Fibroblast of skin of left biceps (primary cell): ENCODE measurements at places on chromosomes 12 and 14.

DNA sequence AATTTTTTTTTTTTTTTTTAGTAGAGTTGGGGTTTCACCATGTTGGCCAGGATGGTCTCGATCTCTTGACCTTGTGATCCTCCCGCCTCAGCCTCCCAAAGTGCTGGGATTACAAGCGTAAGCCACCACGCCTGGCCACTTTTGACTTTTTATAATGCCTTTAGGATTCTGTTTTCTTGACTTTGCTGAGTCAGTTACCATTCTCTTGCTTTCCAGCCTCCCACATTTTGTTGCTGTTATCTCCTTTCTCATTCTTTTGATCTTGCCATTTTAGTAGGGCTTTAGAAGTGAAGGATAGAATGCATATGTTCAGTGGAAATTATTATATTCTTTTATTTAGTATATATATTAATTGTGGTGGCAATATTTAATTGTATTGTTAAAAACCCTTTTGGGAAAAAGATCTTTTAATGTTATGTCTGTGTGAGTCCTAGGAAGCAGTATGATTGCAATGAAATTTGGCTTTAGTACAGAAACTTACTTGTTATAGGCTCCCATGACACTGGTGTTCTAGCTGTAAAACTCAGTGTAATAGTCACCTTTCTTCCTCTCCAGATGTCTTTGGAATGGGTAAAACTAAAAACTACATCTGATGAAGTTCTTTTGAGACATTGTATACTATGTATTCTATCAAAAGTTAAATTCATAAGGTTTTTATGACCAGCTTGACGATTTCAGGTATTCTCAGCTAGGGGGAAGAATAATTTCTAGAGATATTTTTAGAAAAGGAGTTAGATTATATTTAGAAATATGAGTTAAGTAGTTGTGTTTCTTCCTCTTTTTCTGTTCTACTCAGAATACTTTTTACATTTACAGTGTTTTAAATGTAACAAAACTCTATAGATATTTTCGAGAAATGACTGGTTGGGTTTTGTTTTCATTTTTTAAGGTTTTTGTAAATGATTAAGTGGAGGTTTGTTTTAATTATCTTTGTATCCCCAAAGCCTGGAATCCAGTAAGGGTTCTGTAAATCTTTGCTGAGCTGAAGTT is 74.7 kb downstream of the APAF1 start:
- DNase-seq: no peak

DNA sequence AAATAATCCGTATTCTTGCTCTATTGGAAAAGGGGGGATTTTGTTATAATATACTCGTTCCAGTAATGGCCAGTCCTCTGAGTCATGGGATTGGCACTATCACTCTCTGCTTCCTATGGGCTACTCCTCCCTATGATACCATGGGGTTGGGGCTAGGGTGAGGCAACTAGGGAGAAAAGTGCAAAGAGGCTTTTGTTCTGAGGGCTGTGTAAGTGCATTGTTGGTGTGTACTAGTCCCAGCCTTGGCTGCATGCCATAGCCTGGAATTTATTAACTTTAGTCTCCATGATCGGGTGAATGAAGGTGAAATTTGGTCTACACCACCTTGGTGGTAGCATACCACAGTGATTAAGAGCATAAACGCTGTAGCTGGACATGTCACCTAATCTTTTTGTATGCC is 247.6 kb downstream of the RPAP3 start:
- no peak for DNase-seq

DNA sequence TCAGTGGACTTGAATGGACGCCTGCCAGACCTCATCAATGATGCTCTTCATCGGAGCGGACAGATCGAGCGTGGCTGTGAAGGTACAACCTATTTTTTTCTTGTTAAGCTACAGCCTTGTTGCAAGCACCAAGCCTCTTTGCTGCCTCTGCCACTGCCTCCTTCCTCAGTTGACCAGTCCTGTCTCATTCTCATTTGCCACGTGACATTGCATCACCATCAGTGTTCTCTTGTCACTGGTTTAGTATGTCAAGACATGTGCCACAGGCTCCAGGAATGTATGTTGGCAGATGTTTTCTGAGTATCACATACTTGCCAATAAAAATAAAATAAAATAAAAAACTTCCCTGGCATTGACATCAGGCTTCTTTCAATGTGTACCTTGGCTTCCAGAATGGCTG is 798.1 kb downstream of the NRXN3 start:
- no peak for DNase-seq

DNA sequence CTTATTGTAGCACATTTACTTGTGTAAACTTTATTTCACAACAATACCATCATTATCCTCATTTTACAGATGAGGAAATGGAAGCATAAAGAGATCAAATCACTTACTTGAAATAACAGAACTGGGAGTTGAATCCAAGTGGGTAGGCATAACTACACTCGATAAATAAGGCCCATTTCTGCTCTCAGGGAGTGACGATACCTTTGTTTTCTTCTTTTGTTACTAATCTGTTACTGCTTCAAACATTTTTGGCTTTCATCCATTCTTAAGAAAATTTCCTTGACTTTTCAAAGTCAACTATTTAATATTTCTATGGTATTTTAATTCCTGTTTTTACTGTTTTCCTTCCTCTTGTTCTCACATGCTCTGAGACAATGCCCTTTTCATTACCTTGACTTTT is 201.6 kb downstream of the ATP23 start:
- no peak for DNase-seq

- DNase-seq: no peak
Observed at GRCh38 chr14:28284546-28285300, 481.9 kb upstream of the FOXG1 start.

- no peak for DNase-seq
Observed at GRCh38 chr14:54322701-54323337, 74.0 kb upstream of the CDKN3 start.

DNA sequence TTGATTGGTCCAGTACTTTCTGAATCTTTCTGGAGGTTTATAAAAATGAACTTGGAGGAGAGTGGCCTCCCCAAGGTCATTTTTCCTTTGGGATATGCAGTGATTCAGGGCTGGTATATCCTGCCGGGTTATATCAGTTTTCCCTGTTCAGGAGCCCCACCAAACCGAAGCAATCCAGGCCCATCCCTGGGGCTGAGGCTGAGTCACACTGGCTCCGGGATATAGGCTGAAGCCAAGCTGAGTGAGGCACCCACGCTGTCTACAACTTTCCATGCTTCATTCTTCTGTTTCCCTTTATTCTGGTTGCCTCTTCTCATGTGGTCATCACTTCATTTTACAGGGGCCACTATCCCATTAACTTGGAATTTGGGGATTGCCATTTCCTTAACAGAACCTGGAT is 3.4 kb downstream of the SSPN start:
- DNase-seq: no peak
